Anterior cingulate cortex (tissue), 58 donors: ENCODE measurements at places on chromosomes 3 and 15.

GRCh38 chr3:23710555-23710954 lies 95.2 kb upstream of the UBE2E1 start:
- DNase-seq: no peak

DNA sequence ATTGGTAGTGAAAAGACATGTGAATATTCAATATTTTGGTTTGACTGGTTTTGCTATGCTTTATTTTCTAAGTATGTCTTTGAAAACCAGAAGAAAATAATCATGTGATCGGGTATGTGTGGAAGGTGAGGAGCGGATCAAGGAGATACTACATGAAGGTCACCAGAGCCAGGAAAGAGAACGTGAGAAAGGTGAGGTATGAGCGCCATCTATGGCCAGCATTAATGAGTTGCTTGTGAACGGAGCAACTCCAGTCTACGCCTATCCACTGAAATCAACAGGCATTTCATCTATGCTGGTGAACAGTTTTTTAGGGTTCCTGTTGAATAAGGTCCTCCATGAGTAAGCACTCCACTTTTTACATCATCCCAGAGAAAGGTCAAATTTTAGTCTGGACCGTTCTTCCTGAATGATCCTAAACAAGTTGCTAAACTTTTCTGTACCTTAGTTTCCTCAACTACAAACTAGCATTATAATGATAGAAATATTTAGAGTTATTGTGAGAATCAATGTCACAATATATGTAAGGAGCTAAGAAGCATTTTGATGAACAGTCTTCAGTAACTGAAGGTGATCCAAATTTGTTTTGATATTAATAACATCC lies 1435.2 kb upstream of the CADM2 start:
- DNase-seq: no peak

DNA sequence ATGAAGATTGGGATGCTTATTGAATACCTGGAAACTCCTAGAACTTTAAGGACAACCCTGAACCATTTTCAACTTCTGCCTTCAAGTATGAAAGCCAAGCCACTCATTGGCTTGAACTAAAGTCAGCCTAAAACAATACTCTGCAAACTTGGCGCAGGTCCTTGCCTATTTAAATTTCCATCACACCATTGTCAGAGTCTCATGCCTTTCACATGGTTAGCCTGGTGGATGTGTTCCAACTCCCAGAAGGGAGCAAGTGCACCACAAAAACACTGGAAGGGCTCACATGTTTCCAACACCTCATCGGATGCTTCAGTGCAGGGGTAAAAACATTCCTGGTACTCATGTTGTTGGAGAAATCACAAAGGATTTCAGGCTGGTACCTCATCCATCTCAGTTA lies 511.6 kb upstream of the MDFIC2 start:
- no peak for DNase-seq

GRCh38 chr15:26260517-26261133 lies 397.5 kb upstream of the ATP10A start:
- peak; percentile 15 for DNase-seq

- no peak for DNase-seq
Observed at GRCh38 chr3:100155128-100155527, 40.8 kb upstream of the FILIP1L start.

DNA sequence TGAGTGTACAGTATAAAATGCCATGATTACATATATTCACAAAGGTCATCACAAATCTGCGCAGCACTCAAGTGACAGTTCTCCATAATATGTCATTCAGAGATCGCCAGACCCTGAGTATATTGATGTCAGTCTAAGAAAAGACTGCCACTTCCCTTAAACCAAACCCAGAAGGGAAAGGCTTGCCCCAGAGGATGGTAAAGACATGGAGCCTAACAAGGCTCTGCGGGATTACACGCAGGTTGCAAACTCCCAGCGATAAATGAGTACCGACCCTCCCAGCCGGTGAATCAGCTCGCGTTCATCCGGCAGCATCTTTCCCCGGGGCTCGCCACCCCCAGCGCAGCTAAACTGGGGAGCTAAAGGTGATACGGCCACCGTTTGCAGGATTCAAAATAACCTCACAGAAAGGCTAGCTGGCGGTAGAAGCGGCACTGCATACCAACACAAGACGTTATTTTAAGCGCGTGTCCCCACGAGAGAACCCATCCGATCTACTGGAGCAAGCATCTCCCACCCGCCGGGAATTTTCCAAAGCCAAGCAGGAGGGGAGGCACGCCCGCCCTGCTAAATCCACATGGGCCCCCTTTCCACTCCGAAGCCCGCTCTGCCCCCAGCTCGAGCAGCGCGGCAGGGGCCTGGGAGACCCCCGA lies 643 bp downstream of the MYO5A start:
- no peak for DNase-seq

DNA sequence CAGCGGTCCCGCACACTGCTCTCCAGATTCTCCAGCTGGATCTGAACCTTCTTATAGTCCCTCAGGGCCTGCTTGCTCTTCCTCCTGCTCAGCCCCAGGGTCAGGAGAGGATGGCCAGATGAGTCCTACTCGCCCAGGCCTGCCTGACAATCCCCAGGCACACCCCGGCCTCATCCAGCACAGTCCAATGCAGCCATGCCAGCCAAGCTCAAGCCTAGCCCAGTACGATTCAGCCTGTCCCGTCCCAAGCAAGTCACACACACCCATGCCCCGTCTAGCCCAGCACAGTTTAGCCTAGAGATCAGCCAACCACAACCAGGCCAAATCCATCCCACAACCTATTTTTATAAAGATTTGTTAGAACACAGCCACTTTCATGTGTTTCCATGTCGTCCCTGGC lies 16.8 kb downstream of the PLXNB1 start:
- DNase-seq: no peak
